Cortex of kidney (tissue), 1 donor: ENCODE measurements at places on chromosomes 5 and 9.

GRCh38 chr9:132559711-132560110 is 22.7 kb upstream of the BARHL1 start:
- no peak for DNase-seq

DNA sequence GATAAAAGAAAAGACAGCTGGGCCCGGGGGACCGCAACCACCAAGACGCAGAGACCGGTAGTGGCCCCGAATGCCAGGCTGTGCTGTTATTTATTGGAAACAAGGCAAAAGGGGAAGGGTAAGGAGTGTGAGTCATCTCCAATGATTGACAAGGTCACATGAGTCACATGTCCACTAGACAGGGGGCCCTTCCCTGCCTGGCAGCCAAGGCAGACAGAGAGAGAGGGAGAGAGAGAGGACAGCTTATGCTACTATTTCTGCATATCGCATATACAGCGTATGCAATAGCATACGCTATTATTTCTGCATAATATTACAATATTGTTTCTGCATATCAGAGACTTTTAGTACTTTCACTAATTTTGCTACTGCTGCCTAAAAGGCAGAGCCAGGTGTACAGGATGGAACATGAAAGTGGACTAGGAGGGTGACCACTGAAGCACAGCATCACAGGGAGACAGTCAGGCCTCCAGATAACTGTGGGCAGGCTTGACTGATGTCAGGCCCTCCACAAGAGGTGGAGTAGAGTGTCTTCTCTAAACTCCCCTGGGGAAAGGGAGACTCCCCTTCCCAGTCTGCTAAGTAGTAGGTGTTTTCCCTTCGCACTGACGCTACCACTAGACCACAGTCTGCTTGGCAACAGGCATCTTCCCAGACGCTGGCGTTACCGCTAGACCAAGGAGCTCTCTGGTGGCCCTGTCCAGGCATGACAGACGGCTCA is 50.3 kb downstream of the RFX3 start:
- no peak for DNase-seq

DNA sequence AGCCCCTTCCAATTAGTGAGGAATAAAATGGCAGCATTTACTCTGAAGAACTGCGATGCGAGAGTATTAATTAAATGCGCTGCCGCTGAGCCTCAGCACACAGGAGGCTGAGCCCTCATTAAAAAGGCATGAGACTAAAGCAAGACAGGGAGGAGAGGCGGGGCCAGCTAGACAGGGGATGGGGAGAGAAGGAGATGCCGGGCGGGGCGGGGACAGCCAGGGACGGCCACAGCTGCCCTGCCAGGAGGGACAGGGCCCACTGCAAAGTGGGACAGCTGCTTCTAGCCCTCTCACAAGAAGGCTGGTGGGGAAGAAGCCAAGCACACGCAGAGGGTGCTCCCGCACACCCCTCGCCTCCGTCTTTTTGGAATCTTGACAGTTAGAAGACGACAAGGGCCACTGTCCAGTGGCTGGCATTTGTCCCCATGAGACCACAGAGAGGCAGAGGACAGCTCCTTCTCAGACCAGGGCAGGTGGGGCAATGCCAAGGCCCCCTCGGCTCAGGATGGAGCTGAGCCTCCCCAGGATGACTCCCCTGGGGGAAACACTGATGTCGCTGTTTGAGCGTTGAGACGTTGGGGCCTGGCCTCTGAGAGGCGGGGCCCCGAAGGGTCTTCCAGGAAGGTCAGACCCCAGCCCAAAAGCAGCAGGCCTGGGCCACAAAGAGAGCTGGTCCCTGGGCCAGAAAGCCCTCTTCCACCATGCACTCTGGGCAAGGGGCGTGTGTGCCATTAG is 26.9 kb downstream of the ADAMTS2 start:
- no peak for DNase-seq

DNA sequence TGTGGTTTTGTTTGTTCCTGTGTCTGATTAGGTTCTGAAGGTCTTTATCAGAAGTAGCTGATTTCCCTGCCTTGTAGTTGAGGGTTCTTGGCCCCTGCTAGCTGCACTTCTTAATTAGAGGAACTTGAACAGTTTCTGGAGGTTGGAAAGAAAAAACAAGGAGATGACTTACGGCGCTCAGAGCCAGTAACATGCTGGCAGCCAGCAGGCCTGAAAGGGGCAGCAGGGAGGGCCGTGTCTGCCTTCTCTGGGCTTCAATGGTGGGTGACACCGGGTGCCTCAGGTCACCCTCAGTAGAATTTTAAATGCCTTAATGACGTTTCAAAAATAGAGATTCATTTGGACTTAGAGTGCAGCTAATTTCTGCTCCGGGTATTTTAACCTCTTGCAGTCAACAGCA is 15.8 kb downstream of the UBE2QL1 start:
- no peak for DNase-seq

DNA sequence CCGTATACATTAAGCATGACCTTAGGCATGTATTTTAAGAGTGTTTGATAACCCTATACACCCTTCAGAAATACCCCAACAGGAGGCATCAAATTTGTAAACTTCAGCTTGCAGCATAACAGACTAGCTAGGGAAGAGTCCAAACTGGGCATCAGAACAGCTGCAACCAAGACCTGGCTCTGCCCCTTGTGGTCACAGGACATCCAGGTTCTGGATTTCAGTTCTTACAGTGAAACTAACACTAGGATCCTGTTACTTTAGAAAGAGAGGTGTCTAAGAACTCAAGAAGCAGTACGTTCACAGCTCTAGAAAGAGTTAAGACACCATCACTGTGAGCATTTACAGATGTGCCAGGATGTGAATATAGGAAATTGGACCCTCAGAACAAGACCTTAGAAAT is 229.8 kb downstream of the BNC2 start:
- no peak for DNase-seq

- DNase-seq: no peak
These were observed 93.4 kb downstream of the NRG2 start for GRCh38 chr5:139949710-139950109.

DNA sequence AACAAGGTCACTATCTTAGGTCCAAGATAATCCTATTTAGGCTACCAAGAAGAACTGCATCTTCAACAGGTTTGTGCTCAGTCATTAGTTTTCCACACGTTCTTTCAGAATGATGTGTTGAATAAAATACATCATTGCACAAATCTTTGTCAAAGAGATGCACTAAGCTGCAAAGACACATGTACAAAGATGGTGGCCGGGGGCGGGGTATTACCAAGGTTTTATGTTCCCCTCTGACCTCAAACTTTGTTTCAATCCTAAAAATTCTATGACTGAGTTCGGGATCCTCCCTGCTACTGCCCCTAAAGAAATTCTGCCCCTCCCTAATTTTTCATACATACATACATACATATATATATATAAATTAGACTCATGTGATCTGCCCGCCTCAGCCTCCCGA is 14.2 kb downstream of the HSPA9 start:
- no peak for DNase-seq

- no peak for DNase-seq
These were observed 468.2 kb upstream of the KIF2A start for GRCh38 chr5:61837788-61838187.
